ENCODE measurements at places on chromosomes 7 and 10.

DNA sequence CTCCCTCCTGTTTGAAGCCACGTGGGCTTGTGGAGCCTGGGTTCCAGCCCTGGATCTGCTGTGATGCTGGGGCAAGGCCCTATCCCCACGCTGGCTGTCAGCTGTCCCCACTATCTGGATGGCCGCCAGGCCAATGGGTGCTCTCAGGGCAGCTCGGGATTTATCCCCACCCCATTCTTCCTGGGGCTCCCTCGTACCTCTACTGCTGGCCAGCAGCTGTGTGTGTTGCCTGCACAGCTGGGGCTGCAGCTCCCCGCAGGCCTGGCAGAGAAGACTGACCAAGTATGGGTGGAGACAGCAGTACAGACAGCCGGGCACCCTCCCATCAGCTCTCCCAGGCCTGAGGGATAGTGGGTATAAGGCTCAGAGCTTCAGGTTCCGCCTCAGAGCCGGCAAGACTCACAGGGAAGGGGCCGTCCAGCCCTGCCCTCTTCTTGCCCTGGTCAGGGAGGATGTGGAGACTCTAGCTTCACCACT lies 13.6 kb downstream of the CLIP2 start:
- no peak for DNase-seq

DNA sequence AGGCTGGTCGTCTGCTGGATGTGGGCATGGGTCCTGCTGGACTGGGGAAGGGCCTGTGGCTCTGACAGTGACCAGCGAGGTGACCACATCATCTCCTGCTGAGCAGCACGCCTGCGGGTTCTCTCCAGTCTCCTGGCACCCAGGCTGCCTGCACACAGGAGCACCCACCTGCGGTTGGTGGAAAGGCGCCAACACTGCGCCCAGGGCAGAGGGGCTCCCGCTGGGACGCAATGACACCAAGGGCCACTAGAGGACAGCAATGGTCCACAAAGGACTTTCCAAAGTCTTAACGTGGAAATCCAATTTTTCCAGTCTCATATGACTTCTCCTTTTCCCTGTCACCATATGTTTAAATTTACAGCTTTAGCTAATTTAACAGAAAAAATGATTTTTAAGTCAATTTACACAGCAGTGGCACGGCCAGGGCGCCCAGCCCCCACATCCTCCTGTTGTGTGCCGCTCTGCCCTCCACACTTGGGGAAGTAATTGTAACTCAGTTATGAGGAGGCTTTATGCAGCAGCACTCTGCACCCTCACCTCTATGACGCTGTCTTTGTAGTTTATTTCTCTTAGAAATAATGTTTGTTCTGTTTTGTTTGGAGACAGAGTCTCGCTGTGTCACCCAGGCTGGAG lies 38.1 kb downstream of the CFAP46 start:
- DNase-seq: no peak

- no peak for DNase-seq
Observed at GRCh38 chr7:3260401-3260715, 40.7 kb upstream of the SDK1 start.

- no peak for DNase-seq
Observed at GRCh38 chr7:71801976-71802375, 610.2 kb downstream of the CALN1 start.

- DNase-seq: no peak
Observed at GRCh38 chr7:71506822-71507221, 374.9 kb downstream of the GALNT17 start.

- DNase-seq: no peak
Observed at GRCh38 chr7:147818317-147818716, 772.2 kb upstream of the C7orf33 start.

GRCh38 chr7:100483722-100484672 lies at the start of gene NYAP1:
Gene NYAP1, plus strand, starts transcription at chr7:100483927. Its CDS starts 1,385 bp downstream, at chr7:100485312.
- no peak for DNase-seq

DNA sequence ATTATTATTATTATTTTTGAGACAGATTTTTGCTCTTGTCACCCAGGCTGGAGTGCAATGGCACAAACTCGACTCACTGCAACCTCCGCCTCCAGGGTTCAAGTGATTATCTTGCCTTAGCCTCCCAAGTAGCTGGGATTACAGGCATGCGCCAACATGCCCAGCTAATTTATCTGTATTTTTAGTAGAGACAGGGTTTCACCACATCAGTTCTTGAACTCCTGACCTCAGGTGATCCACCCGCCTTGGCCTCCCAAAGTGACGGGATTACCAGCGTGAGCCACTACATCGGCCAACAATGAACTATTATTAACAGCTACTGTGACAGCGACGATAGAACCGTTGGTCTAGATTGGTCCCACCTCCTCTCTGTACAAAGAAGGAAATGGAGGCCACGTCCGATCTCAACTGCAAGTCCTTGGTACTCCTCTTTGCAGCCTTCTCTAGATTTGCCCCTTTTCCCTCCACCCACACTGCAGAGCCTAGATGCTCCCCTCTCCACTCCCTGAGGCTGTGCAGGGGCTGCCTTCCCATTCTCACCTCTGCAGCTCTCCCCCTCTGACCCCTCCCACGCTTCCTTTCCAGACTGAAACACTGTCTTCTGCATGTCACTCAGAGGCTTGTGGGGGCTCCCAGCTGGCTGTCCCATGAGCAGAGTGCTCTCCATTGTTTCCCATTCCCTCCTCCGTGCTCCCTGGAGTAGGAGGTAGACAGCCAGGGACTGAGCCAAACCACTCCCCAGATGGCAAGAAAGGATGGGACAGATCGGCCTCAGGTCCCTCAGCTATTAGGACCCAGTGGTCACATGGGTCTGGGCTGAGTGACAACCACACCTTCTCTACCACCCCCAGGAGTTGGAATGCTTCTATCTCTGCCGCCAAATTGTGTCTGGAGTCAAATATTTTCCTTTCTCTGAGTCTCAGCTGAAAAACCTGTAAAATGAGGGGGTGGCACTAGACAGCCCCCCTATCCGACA lies 2.3 kb downstream of the LOXL4 start:
- DNase-seq: no peak

GRCh38 chr10:67976292-67977245 lies 92.1 kb downstream of the SIRT1 start:
- DNase-seq: no peak

DNA sequence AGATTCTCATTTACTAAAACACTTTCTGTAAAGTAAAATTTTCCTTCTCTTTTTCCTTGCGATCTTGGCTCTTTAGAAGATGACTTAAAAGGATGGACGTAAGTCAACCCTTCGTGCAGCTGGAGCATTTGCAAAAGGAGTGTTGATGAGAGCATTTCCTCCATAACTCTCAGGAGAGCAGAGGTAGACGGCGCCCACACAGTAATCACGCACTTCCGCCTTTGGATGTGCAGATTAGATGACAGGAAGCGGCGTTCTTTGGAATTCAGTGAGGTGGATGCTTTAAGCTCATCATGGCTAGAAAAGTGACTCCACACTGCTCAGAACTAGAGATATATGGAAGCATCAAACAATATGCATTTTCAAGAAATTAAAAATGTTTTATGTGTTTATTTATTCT lies 43.0 kb upstream of the NPS start:
- DNase-seq: no peak

GRCh38 chr7:100360135-100360854 lies 2.4 kb downstream of the PILRB start:
- no peak for DNase-seq

DNA sequence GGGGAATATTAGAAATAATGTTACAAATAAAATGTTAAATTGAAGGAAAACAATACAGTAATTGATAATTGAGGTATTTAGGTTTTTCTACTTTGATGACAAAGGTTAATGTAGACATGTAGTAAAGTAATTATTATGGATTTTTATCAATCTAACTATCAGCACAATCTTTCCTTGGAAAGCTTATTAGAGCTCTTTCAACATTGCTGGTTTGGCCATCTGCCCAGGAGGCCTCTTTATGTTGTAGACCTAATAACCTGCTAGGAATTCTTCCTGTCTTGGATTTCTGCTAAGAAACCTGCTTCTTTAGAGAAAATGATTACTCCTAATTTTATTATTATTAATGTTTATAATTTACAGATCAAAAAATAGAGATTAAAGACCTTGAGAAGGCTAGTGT lies 78.9 kb downstream of the CHRM2 start:
- no peak for DNase-seq

- DNase-seq: no peak
Observed at GRCh38 chr10:78764436-78764835, 304.3 kb upstream of the ZMIZ1 start.

- DNase-seq: no peak
Observed at GRCh38 chr7:2508327-2509215, 11.0 kb upstream of the LFNG start.

DNA sequence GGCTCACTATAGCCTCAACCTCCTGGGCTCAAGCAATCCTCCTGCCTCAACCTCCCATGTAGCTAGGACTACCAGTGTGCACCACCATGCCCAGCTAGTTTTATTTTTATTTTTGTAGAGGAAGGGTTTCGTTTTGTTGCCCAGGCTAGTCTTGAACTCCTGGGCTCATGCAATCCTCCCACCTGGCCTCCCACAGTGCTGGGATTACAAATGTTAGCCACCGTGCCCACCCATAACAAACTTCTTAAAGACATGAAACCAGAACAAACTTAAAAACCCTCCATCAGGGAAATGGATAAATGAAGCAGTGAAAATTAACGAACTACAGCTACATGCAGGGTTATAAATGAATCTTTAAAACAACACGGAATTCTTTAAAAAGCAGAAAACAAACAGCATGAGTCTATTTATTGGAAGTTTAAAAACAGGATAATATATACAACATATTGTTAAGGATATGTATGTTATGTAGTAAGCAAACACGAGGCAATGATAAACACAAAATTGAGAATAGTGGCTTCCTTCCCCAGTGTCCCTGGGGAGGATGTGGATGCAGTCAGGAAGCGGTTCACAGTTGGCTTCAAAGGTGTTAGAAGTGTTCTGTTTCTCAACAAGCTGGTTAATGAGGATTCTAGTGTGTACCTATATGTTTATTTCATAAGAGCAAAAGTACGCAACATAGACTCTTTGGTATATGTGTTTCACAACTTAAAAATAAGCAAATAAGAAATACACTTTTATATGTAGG lies 128.2 kb upstream of the IMMP2L start:
- no peak for DNase-seq

- DNase-seq: no peak
Observed at GRCh38 chr10:85235258-85235657, 906.9 kb downstream of the CCSER2 start.

DNA sequence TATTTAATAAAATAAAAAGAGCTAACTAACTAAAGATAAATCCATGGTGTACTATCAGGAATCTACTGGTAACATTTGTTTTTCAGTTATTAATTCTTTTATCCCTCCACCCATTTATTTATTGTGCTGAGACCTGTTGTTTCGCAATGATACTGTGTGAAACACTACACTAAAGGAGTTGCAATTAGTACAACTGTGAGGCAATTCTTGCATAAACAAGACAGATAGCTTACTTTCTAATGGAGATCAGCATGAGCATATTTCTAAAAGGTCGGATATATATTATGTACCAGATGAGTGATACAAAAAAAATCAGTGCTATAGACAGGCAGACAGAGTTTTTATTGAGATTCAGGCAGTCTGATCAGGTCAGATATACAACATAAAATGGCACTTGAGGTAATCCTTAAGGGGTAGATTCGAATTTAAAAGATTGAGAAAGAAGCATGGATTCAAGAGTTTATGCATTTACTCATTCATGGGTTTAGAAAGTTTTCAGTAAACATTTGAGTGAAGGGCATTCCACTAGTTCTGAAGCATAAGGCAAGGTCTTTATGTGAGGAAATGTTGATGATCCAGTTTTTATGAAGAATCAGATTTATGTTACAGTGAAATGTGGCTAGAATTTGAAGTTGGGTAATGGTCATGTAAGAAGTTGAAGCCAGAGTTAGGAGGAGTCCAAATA lies 147.6 kb downstream of the POLR1F start:
- no peak for DNase-seq

GRCh38 chr7:100789055-100789454 lies 38.3 kb downstream of the EPHB4 start:
- no peak for DNase-seq

- DNase-seq: no peak
Observed at GRCh38 chr10:77348751-77349150, 288.9 kb downstream of the KCNMA1 start.

DNA sequence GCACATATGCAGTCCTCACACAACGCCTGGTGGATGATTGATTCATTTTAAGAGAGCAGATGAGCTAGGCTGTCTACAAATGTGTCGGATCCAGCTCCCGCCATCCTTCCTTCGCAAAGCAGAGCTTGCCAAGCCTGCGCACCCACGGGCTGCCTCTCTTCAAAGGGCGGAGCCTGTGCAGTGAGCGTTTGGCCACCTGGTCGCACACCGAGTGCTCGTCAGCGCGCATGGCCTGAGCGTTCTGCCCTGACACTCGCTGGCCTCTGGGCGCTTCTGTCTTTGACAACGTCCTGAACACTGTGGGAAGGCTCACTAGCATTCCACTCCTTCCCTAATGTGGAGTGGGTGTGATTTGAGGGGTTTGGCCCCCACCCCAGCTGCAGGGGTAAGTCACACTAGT lies 47.1 kb upstream of the TMEM72 start:
- DNase-seq: no peak
